ENCODE measurements at places on chromosomes 13 and 19.

- no peak for DNase-seq
Observed at GRCh38 chr13:47639738-47640447, 361.2 kb downstream of the SUCLA2 start.

GRCh38 chr19:615619-616018 lies 17.7 kb downstream of the POLRMT start:
- no peak for DNase-seq

GRCh38 chr13:109043636-109044035 lies 414.2 kb downstream of the MYO16 start:
- DNase-seq, result no peak

GRCh38 chr19:19059837-19060611 lies 3.8 kb upstream of the SLC25A42 start:
- no peak for DNase-seq
